ENCODE measurements at places on chromosomes 12 and 14.

GRCh38 chr14:34983786-34984185 is 994 bp downstream of the SRP54 start:
- DNase-seq = no peak

DNA sequence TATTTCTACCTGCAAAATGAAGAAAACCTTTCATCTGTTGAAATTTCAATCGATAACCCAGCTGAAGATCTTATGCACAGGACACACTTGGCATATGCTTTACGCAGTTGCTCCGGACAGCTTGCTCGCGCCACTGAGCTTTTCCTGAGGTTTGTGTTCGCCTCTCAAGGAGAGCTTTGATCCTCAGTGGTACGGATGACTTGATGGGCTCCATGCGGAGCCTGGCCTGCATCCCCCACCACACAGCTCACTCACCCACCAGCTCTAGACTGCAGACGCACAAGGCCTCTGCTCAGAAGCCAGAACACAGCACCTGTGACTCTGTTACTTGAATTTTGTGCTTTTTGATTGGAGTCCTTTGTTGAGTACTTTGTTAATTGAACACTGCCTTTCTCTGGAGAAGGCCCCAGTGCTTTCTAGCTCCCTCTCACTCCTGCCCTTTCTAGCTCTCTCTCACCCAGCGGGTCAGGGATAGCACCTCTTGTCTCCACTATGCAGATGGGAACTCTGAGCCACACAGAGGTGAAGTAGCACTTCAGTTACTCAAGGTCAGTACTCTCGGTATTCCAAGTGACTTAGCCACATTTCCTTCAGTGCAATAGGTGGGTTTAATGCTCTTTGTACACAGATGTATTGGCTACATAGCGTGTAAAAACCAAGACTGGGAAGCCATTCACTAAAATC is 52.1 kb downstream of the TBC1D30 start:
- no peak for DNase-seq

DNA sequence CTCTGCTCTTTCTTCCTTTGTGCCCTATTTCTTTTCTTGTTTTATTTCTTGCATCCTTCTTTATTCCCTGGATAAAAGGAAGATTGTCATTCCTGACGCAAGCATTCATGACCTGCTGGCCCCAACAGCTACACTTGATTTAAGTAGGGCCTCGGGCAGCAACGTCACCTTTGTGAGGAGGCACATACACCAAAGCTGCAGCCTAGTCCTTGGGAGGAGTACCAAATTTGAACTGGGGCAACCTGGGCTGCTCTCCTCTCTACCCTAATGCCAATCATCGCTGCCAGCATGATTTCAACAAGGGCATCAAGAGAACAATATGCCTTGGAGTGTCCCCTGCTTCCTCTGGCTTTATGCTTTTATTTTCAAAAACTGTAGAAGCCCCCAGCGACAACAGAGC is 76.4 kb downstream of the C12orf50 start:
- DNase-seq = no peak

- DNase-seq = no peak
Observed at GRCh38 chr12:110426406-110426805, 22.9 kb upstream of the ANAPC7 start.

DNA sequence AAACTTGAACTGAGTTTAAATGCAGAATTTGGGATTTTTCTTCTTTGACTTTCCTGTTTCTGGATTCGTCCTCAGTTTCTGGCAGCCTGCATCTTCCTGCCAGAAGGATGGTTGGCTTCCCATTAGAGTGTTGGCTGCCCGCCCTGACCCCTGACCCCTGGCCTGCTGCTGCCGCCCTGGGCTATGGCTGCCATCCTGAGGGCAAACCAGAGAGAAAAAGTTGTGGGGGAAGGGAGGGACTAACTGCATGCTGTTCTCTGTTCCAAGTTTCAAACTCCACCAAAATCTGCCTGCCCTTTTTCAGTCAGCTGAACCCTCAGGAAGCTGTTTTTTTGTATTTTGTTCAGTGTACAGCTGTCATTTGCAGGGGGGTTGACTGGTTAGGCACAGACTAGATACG is 48.4 kb downstream of the FNTB start:
- no peak for DNase-seq

DNA sequence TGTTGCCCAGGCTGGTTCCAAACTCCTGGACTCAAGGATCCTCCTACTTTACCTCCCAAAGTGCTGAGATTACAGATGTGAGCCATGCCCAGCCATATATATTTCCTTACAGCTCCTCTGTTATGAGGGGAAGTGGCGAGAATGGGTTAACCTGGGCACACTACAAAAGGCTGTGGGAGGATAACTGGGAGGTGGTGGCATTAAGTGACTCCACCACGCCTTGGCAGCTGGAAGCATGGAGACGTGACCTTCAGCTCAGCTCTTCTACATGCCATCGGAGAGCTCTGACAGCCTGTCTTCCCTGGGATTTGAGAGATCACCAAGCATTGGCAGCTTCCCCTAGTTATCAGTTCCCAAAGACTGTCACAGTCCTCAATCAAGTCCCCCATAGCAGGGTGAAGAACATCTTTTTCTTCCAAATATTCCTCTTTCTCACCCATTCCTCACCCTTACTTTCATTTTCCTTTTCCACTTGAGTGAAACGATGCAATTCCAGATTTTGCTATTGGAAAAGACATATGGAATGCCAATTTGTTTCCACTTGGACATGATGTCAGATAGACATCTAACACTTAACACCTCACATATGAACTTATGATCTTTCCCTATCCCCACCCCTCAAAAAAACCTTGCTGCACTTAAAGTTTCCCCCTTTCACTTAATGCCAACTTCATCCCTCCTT is 48.5 kb downstream of the PHLDA1 start:
- DNase-seq = no peak

DNA sequence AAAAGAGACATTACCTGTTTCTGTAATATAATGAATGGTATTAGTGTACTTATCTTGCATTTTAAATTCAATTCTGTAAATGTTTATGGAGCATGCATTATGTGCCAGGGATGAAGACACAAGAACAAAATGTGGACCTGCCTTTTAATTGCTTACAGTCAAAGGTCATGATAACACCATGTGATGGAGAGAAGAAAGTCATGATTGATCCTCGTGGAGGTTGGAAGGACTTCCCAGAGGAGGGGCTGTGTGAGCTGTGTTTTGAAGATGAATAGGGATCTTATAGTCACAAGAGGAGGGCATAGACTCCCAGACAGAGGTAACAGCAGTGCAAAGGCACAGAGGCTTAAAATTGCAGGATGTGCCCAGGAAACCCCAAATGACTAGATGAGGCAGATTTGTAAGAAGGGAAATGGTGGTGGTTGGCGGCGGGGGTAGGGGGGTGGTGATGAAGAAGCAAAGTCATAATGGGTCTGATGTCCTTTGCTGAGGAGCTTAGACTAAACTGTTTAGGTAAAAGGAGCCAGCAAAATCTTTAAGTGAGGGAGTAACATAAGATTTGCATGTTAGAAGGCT is 151.5 kb downstream of the PRKCH start:
- no peak for DNase-seq

DNA sequence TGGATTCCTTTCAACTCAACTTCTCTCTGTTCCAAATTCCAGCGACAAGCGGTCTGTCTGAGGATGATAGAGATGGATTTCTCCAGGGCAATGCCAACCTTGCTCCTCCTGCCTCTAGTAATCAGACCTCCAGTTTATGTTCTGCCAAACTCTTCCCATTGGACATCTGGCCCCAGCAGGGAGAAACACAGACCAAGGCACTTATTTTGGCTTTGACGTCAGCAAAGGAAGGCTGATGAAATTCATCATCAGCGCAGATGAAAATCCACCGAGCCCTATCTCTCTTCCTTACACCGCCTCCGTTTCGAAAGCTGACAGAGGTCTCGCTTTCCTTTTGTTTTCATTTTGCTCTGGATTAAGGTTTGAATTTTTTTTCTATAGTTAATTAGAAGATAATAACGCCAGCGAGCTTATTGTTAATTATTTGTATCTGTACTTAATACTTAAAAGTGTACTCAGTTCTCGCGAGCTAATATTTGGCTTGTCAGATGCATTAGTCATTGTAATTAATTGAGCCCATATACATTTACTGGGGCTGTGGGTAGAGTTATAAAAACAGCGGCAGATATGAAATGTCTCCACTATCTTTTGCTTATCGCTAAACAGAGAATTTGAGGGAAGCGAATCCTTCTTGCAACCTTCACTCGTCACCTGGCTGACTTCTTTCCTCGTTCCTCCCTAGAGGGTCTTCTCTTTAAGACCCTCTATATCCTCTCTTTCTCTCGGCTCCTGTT is 35.9 kb upstream of the MED13L start:
- DNase-seq = no peak

Data from cortex of kidney (tissue), 1 donor.